Right forelimb (tissue), 1 donor: ENCODE measurements at places on chromosomes 13 and 19.

GRCh38 chr13:72728290-72728605 is 525 bp downstream of the BORA start:
- DNase-seq = no peak

DNA sequence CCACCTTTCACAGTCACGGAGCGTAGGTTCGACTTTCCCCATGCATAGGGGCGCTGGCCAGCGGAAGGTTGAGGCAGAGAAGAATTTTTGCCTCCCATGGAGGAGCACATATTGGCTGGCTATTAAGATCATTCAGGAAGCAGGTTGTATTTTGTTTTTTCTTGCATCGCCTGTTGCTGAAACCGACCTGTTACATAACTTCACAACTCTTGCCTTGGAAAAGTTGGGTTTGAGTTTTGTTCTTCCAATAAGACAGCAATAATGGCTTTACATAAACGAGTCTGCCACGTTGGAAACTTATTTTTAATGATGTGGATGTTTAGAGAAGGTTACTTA is 1.4 kb downstream of the UPF1 start:
- no peak for DNase-seq

DNA sequence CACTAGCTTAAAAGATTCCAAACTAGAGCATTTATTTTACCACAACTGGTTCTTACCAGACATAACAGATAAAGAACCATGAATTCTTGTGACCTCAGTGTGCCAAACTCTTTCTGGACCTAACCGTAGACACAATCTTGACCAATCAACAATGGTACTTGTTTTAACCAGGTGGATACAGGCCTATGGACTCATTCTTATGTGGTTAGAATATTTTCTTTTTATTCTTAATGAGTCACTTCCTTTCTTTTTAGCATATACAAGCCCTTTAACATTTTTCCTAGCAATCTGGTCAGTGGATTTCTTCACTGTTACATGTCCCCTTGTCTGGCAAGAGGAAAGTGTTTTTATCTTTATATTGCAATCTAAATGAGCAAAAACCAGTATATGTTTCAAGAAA is 792.1 kb upstream of the SPRY2 start:
- DNase-seq = no peak

GRCh38 chr19:39817888-39818561 is 15.9 kb downstream of the DYRK1B start:
- DNase-seq = no peak
